ENCODE measurements at places on chromosomes 7 and 10. TPM values are rescaled to one million over a fixed set of nuclear protein-coding genes. Genes with fewer than 3 reads are reported as not detected.

The IL2RA gene
- total RNA-seq: not detected

DNA sequence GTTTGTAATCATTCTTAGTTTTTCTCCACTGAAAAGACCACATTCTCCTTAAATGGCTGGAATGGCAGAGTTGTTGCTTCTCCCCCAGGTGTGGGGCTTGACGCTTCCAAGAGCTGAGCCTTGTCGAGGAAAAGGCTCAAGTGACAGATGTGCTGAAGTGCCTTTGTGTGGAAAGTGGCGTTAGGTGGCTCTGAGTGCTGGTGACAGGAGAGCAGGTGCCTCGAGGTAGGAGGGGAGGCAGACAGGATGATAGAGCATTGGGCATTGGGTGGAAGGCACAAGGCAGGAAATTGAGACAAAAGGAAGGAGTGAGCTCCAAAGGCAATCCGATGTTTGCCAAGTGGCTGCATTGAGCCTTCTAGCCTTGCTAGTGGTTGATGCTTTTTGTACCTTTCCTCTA is 6.7 kb downstream of the KIAA1217 start:
- H3K4me1 ChIP-seq: peaks cover 28% of the 10 kb centered on the region
- no peaks in the 10 kb centered on the region for H3K36me3 ChIP-seq
- H3K27me3 ChIP-seq: no peaks in the 10 kb centered on the region
- H3K4me3 ChIP-seq: no peak overlapping the region

The TEX47 gene
- not detected for total RNA-seq

DNA sequence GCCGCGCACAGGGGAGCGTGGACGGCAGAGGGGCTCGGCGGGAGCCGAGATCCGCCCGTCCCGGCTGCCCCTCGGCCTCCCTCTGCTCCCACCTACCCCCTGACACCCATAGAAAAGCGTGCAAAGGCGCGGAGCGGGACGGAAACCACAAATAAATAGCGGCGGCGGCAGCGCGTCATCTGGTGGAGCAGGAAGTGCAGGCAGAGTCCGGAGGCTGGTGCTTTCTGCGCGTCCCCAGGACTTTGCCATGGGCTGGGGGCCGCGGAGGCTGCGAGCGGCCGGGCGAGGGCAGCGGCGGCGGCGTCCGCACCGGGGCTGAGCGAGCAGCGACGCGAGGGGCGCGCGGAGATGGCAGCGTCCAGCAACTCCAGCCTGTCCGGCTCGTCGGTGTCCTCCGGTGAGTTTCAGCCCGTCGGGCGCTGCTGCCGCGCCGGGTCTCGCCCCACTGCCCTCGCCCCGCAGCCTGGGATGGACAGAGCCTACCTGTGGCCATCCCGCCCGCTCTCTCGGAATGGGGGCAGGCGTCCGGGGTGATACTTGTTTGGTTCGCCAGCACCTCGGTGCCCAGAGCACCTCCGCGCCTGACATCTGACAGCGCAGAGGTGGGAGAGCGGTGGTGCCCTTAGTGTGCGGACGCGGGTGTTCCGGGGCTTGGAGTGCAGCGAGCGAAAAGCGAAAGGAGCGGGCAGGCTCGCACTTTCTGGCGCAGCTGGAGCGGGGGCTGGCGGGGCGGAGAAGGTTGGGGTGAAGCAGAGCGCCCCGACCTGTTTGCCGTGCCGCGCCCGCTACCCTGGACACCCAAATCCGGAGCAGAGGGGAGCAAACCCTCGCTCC is at the start of gene CHN2:
CHN2 (plus strand) TSS at position 182 of the 834 bp plus-strand sequence.
- H3K4me1 ChIP-seq: peaks cover 9% of the 10 kb centered on the region
- DNase-seq: peak; percentile 84
- H3K27ac ChIP-seq: no peak within 1 kb of the TSS
- peak within 1 kb of the TSS; percentile 72 for H3K4me3 ChIP-seq
- H3K36me3 ChIP-seq: no peaks in the 10 kb centered on the region

DNA sequence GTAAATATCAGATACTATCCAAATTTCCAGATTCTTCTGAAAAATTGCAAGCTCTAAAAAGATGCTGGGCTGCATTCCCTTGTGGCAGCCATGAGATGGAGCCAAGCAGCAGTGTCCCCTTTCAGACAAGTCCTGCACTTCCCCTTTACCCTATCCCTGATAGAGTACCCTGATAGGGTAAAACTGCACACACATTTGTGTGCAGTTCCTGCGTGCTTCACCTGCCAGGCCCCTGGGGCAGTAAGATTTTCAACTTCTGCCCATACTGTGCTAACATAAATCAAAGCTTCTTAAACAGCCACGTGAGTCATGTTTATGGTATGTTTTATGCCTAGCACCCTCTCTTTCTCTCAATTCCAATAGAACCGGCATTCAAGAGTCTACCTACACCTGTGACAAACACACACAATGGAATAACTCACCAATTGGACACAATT is 52.2 kb downstream of the IFIT5 start:
- no peaks in the 10 kb centered on the region for H3K36me3 ChIP-seq
- H3K27me3 ChIP-seq: no peaks in the 10 kb centered on the region
- no peaks in the 10 kb centered on the region for H3K4me1 ChIP-seq
- DNase-seq: peak; percentile 31
- no peak overlapping the region for H3K4me3 ChIP-seq

DNA sequence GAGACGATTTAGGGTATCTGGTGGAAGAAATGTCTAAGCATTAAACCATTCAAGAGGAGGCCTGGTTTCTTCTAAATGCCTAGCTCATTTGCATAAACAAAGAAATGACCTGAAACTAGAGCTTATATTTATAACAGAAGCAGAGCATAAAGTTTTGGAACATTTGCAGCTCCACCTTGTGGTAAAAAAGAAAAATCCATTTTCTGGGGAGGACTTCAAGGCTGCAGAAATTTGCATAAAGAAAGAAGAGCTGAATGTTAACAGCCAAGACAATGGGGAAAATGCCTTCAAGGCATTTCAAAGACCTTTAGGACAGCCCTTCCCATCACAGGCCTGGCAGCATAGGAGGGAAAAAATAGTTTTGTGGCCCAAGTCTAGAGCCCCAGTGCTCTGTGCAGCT is 362.0 kb downstream of the ZNF248 start:
- no peak overlapping the region for H3K4me3 ChIP-seq
- H3K4me1 ChIP-seq: no peaks in the 10 kb centered on the region
- peak; percentile 9 for DNase-seq
- no peaks in the 10 kb centered on the region for H3K27me3 ChIP-seq
- no peaks in the 10 kb centered on the region for H3K36me3 ChIP-seq
